ENCODE measurements at places on chromosomes 12 and 14. TPM values are rescaled to one million over a fixed set of nuclear protein-coding genes. Genes with fewer than 3 reads are reported as not detected.

GRCh38 chr12:99334285-99335056 is 313.1 kb upstream of the GARIN6 start:
- no peaks in the 10 kb centered on the region for H3K27me3 ChIP-seq
- no peak overlapping the region for H3K4me3 ChIP-seq
- DNase-seq: no peak
- H3K4me1 ChIP-seq: no peaks in the 10 kb centered on the region

- no peaks in the 10 kb centered on the region for H3K4me1 ChIP-seq
- no peak overlapping the region for H3K4me3 ChIP-seq
- no peak overlapping the region for H3K27ac ChIP-seq
- no peaks in the 10 kb centered on the region for H3K36me3 ChIP-seq
- no peaks in the 10 kb centered on the region for H3K27me3 ChIP-seq
Observed at GRCh38 chr12:129203456-129203855, 350.2 kb downstream of the GLT1D1 start.

DNA sequence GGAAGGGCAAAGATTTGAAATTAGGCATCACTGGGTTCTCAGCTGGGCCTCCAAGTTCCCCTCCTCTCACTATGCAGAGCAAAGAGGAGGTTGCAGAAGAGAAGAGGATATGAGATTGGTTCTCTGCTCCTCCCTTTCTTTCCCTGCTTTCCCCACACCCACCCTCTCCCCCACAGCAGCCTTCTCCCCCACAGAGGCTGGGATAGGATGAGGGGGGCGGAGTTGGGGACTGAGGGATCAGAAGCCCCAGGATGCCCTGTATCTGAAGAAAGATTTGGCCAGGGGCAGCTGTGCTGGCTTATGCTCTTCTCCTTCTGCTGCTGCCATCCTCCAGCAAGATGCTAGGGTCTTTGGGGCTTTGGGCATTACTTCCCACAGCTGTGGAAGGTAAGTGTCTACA is at the start of gene AMHR2:
Gene AMHR2 (plus strand): TSS at position 259 of the 400 bp plus-strand sequence. CDS start 80 bp downstream, at position 339.
- no peak within 1 kb of the TSS for H3K4me3 ChIP-seq
- no peaks in the 10 kb centered on the region for H3K36me3 ChIP-seq
- DNase-seq: no peak
- no peak within 1 kb of the TSS for H3K27ac ChIP-seq
- no peaks in the 10 kb centered on the region for H3K27me3 ChIP-seq

The MAP1LC3B2 gene
- 1.0 TPM for total RNA-seq

DNA sequence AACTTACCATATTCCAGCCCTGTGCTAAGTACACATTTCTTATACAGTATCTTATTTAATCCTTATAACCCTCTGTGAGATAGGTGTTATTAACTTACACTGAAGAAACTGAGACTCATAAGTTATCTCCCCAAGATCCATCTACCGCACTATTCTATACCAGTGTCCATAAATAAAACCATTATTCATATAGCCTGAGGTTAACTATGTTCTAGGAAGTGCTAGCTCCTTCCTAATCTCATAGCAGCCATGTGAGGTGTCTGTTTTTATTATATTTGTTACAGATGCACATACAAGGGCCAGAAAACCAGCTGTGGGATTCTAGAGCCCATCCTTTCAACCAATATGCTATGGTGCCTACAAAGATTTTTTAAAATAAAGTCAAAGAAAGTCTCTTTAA is 100.3 kb upstream of the RAP1B start:
- H3K4me1 ChIP-seq: no peaks in the 10 kb centered on the region
- H3K27me3 ChIP-seq: no peaks in the 10 kb centered on the region
- no peaks in the 10 kb centered on the region for H3K36me3 ChIP-seq
- H3K4me3 ChIP-seq: no peak overlapping the region
- H3K27ac ChIP-seq: no peak overlapping the region
- DNase-seq: no peak

DNA sequence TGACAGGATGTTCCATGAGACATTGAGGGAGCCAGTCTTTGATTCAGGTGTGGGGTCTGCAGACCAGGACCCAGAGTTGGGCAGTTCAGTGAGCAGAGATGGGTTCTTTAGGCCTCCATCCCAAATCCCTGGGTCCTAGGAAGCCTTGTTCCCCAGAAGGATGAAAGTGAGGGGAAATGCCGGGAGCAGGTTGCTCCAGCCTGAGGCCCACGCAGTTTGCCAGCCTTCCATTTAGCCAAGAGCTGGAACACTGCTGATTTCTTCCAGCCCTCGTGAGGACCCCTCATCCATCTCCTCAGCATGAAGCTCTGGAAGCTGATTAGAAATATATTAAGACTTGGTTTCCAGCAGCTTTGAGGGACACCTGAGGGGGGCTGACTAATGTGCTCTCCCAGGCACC is 12.1 kb downstream of the C14orf132 start:
- H3K27ac ChIP-seq: no peak overlapping the region
- H3K4me3 ChIP-seq: no peak overlapping the region
- H3K27me3 ChIP-seq: no peaks in the 10 kb centered on the region
- no peak for DNase-seq

Data from testis (tissue), 5 donors.